Body of pancreas (tissue), 4 donors: ENCODE measurements at places on chromosomes 12 and 14. TPM values are rescaled to one million over a fixed set of nuclear protein-coding genes. Genes with fewer than 3 reads are reported as not detected.

The TMEM179 gene
- total RNA-seq: 2.6 TPM

The SLC6A15 gene
- total RNA-seq: not detected

The LRRK2 gene
- total RNA-seq: 8.2 TPM

The PIWIL1 gene
- total RNA-seq: not detected

The NPFF gene
- total RNA-seq: not detected

The TAS2R42 gene
- not detected for total RNA-seq

DNA sequence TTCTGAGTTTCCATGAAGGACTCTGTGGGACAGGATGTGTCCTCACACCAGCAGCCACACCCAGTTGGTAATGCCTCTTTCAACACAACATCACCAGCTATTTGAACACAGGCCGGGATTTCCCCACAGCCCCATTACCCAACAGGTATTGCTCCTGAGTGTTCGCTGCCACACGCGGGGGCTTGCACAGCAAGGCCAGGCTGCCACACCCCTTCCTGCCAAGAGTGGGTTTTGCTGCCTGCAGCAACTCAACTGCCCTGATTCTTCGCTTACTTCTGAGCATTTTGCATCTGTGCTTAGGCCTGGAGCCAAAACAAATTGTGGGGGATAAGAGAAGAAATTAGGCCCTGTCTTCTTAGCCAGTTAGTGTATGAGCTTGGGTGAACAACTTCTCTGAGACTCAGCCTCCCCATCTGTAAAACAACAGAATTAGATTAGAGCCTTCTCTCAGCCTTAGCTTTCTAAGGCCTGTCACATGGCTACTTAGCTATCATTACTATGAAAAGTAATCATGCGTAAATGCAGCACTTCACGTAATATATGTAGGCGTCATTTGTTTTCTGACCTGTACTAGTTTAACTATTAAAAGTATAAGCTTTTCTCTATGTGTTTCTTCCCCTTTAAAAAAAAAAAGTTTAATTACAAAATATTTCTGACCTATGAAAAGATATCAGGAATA lies 20.0 kb downstream of the CKAP4 start:
- H3K27me3 ChIP-seq: no peaks in the 10 kb centered on the region
- no peaks in the 10 kb centered on the region for H3K36me3 ChIP-seq
- no peak overlapping the region for H3K27ac ChIP-seq
- no peak overlapping the region for H3K4me3 ChIP-seq
- no peaks in the 10 kb centered on the region for H3K4me1 ChIP-seq

DNA sequence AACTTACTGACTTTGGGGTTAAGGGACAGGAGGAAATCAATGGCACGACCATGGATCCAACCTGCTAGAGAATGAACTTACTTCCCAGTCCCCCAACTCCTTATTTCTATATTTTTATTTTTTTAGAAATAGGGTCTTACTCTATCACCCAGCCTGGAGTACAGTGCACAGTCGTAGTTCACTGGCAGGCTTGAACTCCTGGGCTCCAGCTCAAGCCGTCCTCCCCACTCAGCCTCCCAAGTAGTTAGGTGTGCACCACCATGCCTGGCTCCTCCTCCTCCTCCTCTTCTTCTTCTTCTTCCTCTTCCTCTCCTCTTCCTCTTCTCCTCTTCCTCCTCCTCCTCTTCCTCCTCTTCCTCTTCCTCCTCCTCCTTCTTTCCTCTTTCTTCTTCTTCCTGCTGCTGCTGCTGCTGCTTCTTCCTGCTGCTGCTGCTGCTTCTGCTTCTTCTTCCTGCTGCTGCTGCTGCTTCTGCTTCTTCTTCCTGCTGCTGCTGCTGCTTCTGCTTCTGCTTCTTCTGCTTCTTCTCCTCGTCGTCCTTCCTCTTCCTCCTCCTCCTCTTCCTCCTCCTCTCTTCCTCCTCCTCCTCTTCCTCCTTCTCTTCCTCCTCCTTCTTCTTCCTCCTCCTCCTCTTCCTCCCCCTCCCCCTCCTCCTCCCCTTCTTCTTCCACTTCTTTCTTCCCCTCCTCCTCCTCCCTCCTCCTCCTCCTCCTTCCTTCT lies 390.1 kb upstream of the RGS6 start:
- H3K4me3 ChIP-seq: no peak overlapping the region
- DNase-seq: no peak
- H3K27me3 ChIP-seq: no peaks in the 10 kb centered on the region
- H3K4me1 ChIP-seq: peaks cover 3% of the 10 kb centered on the region
- no peak overlapping the region for H3K27ac ChIP-seq
- no peaks in the 10 kb centered on the region for H3K36me3 ChIP-seq

GRCh38 chr14:93331728-93332396 lies 974 bp downstream of the BTBD7 start:
- H3K4me3 ChIP-seq: peak overlapping the region; percentile 53
- no peak for DNase-seq
- H3K27ac ChIP-seq: peak overlapping the region; percentile 92
- H3K4me1 ChIP-seq: peaks cover 41% of the 10 kb centered on the region
- H3K27me3 ChIP-seq: no peaks in the 10 kb centered on the region
- H3K36me3 ChIP-seq: no peaks in the 10 kb centered on the region

GRCh38 chr12:131072451-131073230 lies 118.9 kb downstream of the ADGRD1 start:
- no peak overlapping the region for H3K27ac ChIP-seq
- no peaks in the 10 kb centered on the region for H3K36me3 ChIP-seq
- no peak overlapping the region for H3K4me3 ChIP-seq
- no peak for DNase-seq
- H3K27me3 ChIP-seq: no peaks in the 10 kb centered on the region

GRCh38 chr14:99015833-99016232 lies 256.2 kb downstream of the BCL11B start:
- H3K27ac ChIP-seq: no peak overlapping the region
- DNase-seq: no peak
- no peak overlapping the region for H3K4me3 ChIP-seq
- no peaks in the 10 kb centered on the region for H3K27me3 ChIP-seq
- H3K4me1 ChIP-seq: no peaks in the 10 kb centered on the region
- H3K36me3 ChIP-seq: no peaks in the 10 kb centered on the region

- H3K36me3 ChIP-seq: no peaks in the 10 kb centered on the region
- H3K4me1 ChIP-seq: peaks cover under 1% of the 10 kb centered on the region
- DNase-seq: no peak
- no peaks in the 10 kb centered on the region for H3K27me3 ChIP-seq
Measured at GRCh38 chr12:124809878-124810277, 53.8 kb downstream of the SCARB1 start.

DNA sequence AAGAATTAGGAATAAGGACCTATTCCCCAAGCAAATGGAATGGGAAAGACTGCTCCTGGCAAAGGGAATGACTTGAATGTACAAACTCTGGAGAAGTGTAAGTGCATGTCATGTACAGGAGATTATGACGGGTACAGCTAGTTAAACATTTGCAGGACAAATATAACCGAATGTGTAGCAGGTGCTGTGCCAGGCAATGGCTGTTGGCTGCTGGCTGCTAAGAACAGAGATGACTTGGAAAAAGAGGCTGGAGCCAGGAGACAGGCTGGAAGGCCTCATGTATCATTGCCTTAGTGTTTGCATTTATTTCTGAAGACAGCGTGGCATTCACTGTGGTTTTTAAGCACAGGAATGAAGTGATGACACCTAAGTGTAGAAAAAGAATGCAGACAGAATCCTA lies 136.8 kb downstream of the TTC8 start:
- no peak overlapping the region for H3K27ac ChIP-seq
- no peak overlapping the region for H3K4me3 ChIP-seq
- no peaks in the 10 kb centered on the region for H3K27me3 ChIP-seq

DNA sequence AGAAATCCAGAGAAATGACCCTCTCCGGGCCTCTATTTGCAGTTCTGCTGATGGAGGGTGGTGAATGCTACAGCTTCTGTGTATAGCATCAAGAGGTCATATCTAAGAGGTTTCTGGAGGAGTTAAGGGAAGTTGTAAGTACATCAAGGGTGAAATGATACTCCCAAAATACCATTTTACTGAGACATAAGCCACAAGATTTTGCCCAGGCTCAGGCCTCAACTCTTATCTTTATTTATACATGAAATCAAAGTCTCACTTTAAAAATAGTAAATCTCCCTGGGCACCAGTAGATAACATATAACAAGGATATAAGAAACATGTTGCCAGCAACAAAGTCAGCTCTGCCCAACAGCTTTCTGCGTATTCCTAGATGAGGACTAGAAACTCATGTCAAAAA lies 40.4 kb downstream of the NIN start:
- no peaks in the 10 kb centered on the region for H3K4me1 ChIP-seq
- DNase-seq: no peak
- no peak overlapping the region for H3K4me3 ChIP-seq
- no peaks in the 10 kb centered on the region for H3K27me3 ChIP-seq
- no peak overlapping the region for H3K27ac ChIP-seq
- no peaks in the 10 kb centered on the region for H3K36me3 ChIP-seq

- H3K27ac ChIP-seq: no peak overlapping the region
- H3K4me1 ChIP-seq: peaks cover 10% of the 10 kb centered on the region
- no peak overlapping the region for H3K4me3 ChIP-seq
- H3K36me3 ChIP-seq: no peaks in the 10 kb centered on the region
Measured at GRCh38 chr14:65239143-65239937, 137.0 kb upstream of the MAX start.

DNA sequence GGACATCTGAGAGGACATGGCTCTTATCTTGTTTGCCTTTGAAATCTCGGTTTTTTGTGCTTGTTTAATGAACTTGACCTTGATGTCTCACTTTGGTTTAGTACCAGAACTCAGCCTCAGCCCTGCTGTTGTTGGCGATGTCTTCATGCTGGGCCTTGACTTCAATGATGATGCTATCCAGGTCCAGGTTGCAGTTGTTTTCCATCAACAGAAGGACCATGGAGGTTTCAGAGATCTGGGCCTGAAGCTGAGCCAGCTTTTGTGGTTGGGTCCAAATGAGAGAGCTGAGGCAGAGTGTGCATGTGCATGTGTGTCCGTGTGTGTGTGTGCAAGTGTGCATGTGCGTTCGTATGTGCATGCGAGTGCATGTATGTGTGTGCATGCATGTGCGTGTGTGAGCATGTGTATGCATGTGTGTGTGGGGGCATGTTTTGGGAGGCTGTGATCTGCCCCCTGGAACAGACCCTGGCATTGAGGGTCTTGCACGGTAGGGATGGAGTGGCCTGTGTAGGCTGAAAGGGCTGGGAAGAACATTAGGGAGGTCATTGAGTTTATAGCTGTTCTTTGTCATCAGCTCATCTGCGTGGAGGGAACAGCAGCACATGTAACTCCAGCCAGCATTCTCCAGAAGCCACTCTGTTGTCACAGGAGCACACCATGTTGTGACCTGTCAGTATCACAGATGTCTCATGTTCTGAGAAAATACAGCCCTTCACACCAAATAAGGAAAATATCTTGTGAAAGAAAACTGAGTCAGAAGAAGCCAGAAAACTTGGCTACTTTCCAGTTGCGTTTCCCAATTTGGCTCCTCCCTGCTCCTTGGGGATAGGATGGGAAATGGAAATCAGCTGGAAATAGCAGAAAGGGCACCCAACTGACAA lies 10.0 kb upstream of the KRT82 start:
- DNase-seq: peak; percentile 34
- H3K4me1 ChIP-seq: no peaks in the 10 kb centered on the region
- H3K4me3 ChIP-seq: no peak overlapping the region

DNA sequence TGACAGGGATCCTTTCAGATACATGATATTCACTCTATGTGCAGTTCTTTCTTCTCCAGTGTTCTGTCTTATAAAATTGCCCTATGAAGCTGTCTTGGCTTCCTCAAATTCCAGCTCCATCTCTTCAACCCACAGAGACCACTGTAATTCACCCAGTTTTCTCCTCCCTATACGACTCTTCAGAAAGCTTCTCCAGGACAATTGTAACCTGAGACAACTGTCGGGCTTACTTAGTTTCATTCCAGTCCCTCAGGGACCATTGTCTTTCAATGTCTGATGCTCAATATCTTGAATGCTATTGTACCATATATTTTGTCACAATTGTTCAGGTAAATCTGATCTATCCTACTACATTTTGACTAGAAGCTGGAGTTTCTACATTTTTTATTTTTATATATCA lies 345.3 kb downstream of the RPL10L start:
- no peak for DNase-seq
- no peaks in the 10 kb centered on the region for H3K4me1 ChIP-seq
- H3K27ac ChIP-seq: no peak overlapping the region
- H3K4me3 ChIP-seq: no peak overlapping the region

GRCh38 chr12:69044887-69045286 lies 111.9 kb upstream of the CPM start:
- no peak for DNase-seq
- H3K36me3 ChIP-seq: no peaks in the 10 kb centered on the region
- no peaks in the 10 kb centered on the region for H3K27me3 ChIP-seq
- H3K4me1 ChIP-seq: no peaks in the 10 kb centered on the region

DNA sequence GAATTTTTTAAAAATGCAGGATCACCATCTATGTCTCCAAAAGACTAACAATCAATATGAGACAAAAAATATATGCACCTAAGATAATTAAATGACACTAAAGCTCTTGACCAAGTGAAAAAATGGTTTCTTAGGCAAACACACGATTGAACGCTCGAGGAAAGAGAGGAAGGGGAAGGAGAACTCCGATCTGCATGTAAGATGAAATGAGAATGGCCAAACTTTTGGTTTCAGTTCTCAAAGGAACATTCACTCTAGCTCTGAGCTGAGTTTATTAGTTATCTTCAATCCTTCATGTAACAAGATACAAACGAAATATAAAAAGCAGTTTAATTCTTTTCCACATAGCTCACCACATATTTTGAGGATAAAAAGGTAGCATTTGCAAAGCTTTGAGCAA lies 2.8 kb downstream of the DYRK4 start:
- H3K4me3 ChIP-seq: no peak overlapping the region
- no peaks in the 10 kb centered on the region for H3K36me3 ChIP-seq
- no peak for DNase-seq
- H3K27ac ChIP-seq: no peak overlapping the region
- H3K4me1 ChIP-seq: peaks cover 9% of the 10 kb centered on the region
